Activated CD8-positive, alpha-beta memory T cell treated with anti-CD3 and anti-CD28 coated beads, Interleukin-2, amount 10 ng/mL, durations not matched to agents 7 days and 5 days (primary cell): ENCODE measurements at places on chromosomes 7 and 10. TPM values are rescaled to one million over a fixed set of nuclear protein-coding genes. Genes with fewer than 3 reads are reported as not detected.

The ADAM12 gene
- total RNA-seq = 0.67 TPM

The NEUROD6 gene
- not detected for total RNA-seq

The TCAF2 gene
- 20.8 TPM for total RNA-seq

The SDK1 gene
- total RNA-seq = 0.06 TPM

The RPA3 gene
- total RNA-seq = 126 TPM

The TRIM74 gene
- 1.8 TPM for total RNA-seq

The PAPSS2 gene
- total RNA-seq = 0.06 TPM

The METTL2B gene
- total RNA-seq = 31.3 TPM

The SNX13 gene
- 24.4 TPM for total RNA-seq

The SPDYE2B gene
- total RNA-seq = not detected

The DGKB gene
- not detected for total RNA-seq
